CD14-positive monocyte (primary cell): ENCODE measurements at places on chromosomes 2 and 18.

DNA sequence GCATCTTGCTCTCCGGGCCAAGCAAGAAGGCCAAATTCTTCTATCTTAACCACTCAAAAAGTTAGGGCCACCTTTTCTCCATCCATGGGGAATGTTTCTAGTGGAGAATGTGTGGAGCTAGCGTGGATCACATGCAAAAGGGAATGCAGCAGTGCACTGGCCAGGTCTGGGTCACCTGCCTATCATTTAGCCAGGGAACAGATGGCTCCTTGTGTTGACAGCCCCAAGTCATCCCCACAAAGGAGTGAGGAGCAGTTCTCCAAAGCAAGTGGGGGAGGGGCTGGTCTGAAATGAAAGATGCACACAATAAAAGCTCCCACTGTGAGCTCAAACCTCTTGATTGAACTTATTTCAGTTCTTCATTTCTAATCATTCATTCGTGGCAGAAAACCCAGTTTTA is 19.1 kb downstream of the EPB41L3 start:
- DNase-seq = no peak

GRCh38 chr2:126811101-126811500 is 87.6 kb upstream of the TEX51 start:
- DNase-seq = peak; percentile 34

- DNase-seq = no peak
These were observed 46.4 kb downstream of the UGP2 start for GRCh38 chr2:63888053-63888452.

DNA sequence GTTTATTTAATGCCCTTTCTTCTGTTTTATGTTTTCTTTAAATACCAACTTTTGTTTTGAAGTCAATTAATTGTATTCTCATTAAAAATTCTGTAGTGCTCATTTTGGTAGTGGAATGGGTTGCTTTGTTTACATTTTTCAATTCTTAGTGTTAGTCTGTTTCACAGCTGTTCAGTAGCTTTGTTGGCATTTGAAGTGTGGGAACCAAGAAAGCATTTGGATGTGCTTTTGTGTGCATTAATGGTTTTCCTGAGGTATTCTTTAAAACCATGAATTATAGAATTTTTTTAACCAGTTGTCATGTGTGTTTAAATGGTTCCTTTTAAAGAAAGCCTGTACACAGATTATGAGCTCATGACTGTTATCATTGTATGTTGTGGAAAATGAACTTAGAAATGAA is 19.7 kb downstream of the MIB1 start:
- DNase-seq = no peak

GRCh38 chr2:128373451-128374000 is 54.9 kb upstream of the HS6ST1 start:
- DNase-seq = no peak

DNA sequence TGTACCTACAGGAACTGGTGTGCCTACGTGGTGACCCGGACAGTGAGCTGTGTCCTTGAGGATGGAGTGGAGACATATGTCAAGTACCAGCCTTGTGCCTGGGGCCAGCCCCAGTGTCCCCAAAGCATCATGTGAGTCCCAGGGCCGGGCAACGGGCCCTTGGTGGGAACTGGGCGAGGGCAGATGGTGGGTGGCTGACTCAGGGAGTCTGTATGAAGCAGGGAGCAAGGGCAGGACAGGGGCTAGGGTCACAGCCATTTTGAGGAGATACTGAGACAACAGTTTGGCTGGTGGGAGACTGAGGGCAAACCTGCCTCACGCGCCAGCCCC is 1.7 kb downstream of the EMILIN1 start:
- no peak for DNase-seq

DNA sequence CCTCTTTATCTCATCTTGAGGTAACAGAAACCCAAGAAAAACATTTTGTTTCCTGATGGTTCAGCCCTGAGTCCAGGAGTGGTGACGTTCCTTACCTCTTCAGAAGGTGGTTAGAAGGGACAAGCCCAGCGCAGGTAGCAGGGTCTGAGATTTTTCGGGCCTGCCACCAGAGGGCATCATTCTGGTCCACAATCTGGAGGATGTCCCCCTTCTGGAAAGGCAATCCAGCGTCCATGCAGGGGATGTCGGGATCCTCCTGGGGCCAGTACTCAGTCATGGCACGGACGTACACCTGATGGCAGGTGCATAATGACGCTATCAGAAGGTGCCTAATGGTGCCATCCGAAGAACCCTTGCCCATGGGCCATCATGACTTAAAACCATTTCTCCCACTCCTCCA is 17.7 kb downstream of the MPP4 start:
- no peak for DNase-seq

DNA sequence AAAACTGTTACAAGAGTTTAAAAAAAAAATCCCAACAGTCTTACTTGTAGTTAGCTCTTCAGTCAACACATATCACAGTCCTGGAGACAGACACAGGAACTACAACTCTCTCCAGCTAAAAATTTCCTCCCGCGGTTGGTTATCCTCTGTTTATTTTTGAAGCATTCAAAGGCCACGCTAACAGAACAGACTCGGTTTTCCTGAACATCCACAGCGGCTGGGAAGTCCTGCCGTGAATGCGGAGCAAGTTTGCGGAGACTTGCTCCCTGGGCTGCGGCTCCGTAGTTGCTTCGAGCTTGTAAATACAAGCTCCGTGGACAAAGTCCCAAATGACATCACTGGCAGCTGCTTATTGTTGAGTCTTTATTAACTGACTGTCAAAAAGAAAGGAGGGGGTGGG is at the start of gene NCKAP5:
TSS of gene NCKAP5 (minus strand) at position 292 of the 400 bp plus-strand sequence. CDS start 50,937 bp downstream, outside the sequence.
- DNase-seq = no peak
